Forelimb muscle (tissue), 1 donor: ENCODE measurements at places on chromosomes 1 and 21.

- DNase-seq, result no peak
These were observed 31.0 kb downstream of the CC2D1B start for GRCh38 chr1:52334906-52335528.

GRCh38 chr1:182301467-182302198 is 90.0 kb downstream of the GLUL start:
- no peak for DNase-seq

- DNase-seq, result no peak
These were observed 777 bp downstream of the NUDT17 start for GRCh38 chr1:145846201-145846612.

GRCh38 chr1:116380499-116381242 is 7.6 kb downstream of the ATP1A1 start:
- no peak for DNase-seq

- no peak for DNase-seq
These were observed 10.5 kb upstream of the CNTN2 start for GRCh38 chr1:205032508-205032907.

- no peak for DNase-seq
These were observed 378.1 kb downstream of the LMO4 start for GRCh38 chr1:87706779-87707228.

GRCh38 chr1:53391296-53391695 is 63.4 kb upstream of the LRP8 start:
- no peak for DNase-seq

GRCh38 chr1:220803401-220804201 is 16.9 kb downstream of the MTARC1 start:
- DNase-seq, result no peak

GRCh38 chr1:117215733-117216462 is 5.2 kb upstream of the VTCN1 start:
- DNase-seq, result no peak

DNA sequence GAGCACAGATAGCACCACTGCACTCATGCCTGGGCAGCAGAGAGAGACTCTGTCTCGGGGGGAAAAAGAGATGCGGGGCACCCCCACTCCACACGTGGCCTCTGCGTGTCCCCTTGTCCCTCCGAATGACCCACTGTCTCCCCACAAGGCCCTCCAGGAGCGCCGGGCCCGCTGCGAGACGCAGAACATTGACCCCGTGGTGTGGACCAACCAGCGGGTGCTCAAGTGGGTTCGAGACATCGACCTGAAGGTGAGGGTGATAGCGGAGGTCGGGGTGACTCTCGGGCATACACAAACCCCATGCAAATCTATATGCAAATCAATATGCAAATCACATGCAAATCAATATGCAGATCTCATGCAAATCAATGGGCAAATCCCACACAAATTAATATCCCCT is 50.3 kb upstream of the TMEM51 start:
- no peak for DNase-seq

DNA sequence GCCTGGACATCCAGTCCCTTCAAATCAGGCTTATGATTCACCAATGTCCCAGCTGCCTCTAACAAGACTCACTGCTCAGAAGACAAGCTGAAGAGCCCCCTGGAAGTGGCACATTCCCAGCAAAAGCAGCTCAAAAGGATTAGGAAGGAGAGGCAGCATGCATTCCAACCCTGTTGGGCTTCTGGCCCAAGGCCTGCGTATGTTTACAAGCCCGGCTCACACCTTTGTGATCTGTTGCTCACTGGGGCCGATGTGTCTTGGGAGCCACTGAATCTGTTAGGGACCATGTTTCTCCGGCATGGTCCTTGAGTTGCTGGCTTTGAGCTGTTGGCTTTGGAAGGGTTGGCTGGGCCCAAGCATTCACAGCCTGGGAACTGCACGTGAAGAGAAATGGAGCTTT is 81.2 kb upstream of the C1orf174 start:
- DNase-seq, result no peak

GRCh38 chr1:3858231-3858981 is 1.1 kb downstream of the DFFB start:
- DNase-seq, result no peak

- DNase-seq, result no peak
These were observed at the start of gene DMBX1 for GRCh38 chr1:46489638-46490405. TSS of gene DMBX1 (plus strand) at chr1:46489836. CDS start at chr1:46507011, 17,175 bp downstream.

DNA sequence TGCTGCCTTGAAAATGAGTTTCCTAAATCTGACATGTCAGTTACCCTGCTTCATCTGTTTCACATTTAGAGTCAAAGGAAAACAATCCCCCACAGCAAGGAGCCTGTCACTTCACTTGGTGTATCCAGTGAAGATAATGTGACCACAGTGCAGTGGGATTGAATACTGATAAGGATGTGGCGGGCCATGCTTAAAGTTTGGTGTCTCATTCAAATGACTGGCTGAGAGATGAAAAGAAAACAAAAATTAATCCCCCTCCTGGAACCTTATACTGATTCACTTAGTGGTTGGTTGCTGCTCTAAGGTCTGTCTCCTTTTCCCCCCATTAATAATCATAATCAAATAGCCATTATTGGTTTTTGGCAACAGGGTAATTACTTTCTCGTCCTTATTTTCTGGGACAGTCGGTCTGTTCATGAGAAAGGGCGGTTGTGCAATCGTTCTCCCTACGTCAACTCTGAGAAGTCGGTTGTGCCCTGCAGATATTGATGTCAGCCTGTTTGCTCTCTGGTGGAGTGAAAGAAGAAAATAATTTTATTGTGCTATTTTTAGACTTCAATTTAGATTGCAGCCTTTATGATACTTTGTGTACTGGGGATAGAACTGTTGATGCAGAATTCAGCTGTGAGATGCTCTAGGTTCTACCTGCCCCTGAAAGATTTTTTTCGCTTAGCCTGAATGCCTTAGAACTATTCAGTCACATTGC is 360.2 kb downstream of the DISC1 start:
- no peak for DNase-seq

- no peak for DNase-seq
These were observed 1.5 kb downstream of the THEMIS2 start for GRCh38 chr1:27873671-27874384.

GRCh38 chr21:45258466-45258865 is 29.2 kb downstream of the POFUT2 start:
- no peak for DNase-seq

GRCh38 chr21:32350211-32350980 is 42.4 kb downstream of the URB1 start:
- DNase-seq, result no peak

GRCh38 chr1:41362749-41363590 is 1.7 kb downstream of the FOXO6 start:
- no peak for DNase-seq

- DNase-seq, result no peak
These were observed 39.6 kb downstream of the ATG4C start for GRCh38 chr1:62823556-62823955.

- DNase-seq, result no peak
These were observed 99.4 kb upstream of the JUN start for GRCh38 chr1:58883037-58883887.

- DNase-seq, result no peak
These were observed 98.1 kb upstream of the ZNF678 start for GRCh38 chr1:227465256-227465655.

GRCh38 chr21:44711327-44712202 is at the start of gene TSPEAR:
TSS of gene TSPEAR (minus strand) at chr21:44711572. CDS start at chr21:44711514, 58 bp downstream.
- no peak for DNase-seq

- DNase-seq, result no peak
These were observed 48.2 kb downstream of the CYP2J2 start for GRCh38 chr1:59878370-59878769.

DNA sequence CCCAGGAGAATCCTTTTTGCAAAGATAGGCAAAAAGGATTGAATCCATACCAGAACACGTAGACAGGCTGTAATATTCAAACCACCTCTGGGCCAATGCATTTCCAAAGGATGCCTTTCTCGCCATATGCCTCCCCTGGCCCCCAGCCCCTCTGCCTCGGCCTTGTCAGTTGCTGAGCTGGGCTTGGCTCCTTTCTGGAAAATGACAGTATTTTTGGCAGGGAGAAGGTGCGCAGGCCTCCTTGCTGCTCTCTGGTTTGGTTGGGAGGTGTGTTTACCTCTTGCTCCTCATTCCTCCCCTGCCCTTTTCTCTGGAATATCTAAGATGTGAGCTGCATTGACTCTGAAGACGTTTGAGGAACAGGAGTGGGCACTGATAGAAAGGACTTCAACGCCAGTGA is 26.0 kb upstream of the CNTN2 start:
- no peak for DNase-seq

DNA sequence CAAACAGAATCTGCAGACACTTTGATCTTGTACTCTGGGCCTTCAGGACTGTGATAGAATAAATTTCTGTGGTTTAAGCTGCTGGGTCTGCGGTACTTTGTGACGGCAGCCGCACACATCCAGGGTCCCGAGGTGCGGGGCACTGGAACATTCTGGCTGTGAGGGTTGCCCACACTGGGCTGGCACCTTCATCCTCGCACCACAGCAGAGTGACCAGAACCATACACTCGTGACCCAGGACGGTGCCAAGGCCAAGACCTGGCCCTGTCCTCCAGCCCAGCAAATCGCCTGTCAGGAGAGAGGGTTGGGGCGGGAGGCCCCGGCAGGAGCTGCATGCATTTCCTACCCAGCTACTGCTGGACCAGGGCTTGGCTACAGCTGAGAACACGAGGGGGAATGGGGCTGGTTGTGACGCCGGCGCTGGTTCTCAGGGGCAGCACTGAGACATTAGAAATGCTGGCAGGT is 2.6 kb upstream of the FTCD start:
- DNase-seq, result no peak

GRCh38 chr1:54643736-54644135 is 2.1 kb downstream of the MROH7 start:
- DNase-seq, result no peak

DNA sequence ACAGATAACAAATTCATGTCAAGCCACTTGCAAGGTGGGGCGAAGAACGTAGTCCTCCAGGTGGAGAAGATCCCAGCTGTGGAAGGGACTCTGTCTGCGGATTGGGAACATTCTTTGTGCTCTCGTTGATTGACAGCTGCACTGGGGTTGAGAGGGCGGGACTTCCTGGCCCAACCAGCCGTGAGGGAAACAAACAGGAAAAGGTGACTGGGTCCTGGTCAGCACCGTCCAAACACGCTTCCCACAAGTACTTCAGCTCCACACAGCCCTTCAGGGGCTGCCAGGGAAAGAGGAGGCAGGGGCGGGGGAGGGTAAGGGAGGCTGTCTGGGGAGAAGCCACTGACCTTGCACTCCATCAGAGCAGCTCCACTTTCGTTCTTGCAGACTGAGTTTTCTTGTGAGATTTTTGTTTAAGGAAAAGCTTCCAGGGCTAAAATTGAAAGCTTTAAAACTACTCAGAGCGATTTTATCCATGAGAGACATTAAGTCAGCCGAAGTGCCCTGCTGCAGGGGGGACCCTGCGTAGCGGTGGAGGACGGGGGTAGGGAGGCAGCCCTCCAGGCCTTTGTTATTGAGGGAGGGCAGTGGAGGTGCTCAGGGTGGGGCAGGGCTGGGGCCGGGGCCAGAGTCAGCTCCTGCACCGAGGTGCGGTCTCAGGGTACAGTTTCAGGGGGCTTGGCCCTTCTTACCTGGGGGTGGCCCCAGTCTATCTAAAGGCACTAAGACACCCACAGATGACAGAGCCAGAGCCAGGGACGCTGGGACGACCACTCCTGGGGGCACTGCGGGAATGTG is 21.6 kb upstream of the STUM start:
- no peak for DNase-seq

GRCh38 chr1:113935176-113935575 is 6.1 kb downstream of the HIPK1 start:
- no peak for DNase-seq

GRCh38 chr1:26785611-26786436 is 1.9 kb upstream of the PIGV start:
- no peak for DNase-seq

DNA sequence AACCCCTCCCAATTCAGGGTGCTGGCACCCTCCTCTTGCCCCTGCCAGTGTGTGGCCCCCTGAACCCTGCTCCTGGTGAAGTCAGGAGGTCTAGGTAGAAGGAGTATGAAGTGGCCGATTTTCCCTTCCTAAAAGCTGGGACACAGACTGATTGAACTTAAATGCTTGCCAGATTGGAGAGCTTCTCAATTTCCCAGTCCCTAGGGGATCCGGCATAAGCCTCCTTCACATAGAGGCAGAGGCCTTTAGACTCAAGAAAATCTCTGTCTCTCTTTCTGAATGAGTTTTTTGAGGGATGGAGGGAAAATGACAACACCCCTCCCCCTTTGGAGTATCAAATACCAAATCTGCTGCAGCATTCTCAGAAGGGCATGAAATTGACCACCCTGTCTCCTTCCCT is 51.5 kb downstream of the SYT2 start:
- DNase-seq, result no peak

GRCh38 chr1:200464784-200465400 is 55.1 kb upstream of the ZNF281 start:
- no peak for DNase-seq

DNA sequence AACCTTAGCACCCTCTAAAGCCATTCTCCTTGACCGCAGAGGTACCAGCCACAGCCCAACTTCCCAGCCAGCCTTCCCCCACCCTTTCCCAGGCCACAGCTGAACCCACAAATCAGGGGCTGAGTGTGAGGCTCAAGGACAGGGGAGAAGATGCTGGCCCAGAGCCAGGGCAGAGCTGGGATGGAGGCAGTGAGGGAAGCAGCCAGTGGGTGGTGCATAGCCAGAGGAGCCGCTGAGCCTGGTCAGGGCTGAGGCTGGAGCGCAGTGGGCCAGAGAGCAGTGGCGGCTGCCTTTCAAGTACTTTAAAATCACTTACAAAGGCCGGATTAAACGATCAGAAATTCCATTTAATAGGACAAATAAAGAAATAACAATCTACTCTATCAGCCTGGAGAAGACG is 36.3 kb downstream of the DMAP1 start:
- DNase-seq, result no peak

- no peak for DNase-seq
These were observed 604.8 kb upstream of the ADAMTS5 start for GRCh38 chr21:27571706-27572105.

GRCh38 chr1:232211149-232211548 is 418.8 kb downstream of the SIPA1L2 start:
- no peak for DNase-seq

DNA sequence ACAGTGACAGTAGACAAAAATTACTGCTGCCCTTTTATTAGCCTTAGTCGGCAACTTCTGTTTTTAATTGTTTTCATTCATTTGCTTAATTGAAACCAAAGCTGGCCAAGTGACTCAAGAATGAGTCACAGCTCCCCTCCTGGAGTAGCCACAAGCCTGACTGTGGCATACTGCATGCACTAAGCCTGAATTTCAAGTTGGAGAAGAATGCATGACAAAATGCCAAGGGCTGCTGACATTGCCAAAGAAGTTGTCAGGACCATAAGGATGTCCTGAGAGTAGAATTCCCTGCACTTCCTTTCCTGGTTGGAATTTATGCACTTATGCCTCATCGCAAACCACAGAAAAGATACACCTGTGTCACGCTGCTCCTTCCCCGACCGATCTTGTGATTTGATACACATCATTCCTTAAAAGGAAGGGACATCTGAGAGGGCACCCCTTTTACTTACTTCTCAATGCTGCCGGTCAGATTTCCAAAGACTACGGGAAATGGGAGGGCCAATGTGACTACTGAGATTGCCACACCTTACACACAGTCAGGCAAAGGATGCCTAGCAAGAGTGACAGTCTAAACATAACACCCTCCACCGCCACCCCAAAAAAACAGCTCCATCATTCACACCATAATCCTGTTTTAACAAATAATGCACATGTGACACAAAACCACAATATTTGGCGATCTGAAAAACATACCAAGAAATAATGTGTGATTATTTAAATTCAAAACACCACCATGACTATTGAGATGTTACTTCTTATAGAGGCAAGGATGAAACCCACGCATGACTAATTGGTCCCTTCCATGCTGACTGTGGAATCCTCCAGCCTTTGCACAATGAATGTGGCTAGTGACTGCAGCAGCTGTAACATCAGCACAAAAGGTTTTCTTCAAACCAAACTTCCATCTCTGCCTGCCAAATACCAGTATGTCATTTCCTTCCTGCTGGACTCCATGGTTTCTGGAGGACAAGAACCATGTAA is 28.2 kb downstream of the VAV3 start:
- DNase-seq, result no peak
